AG09309 (cell line): ENCODE measurements at places on chromosomes 13 and 19.

GRCh38 chr13:77061362-77061761 lies 34.4 kb upstream of the FBXL3 start:
- no peak for DNase-seq

- DNase-seq: no peak
Observed at GRCh38 chr13:103436057-103436654, 369.9 kb upstream of the SLC10A2 start.

DNA sequence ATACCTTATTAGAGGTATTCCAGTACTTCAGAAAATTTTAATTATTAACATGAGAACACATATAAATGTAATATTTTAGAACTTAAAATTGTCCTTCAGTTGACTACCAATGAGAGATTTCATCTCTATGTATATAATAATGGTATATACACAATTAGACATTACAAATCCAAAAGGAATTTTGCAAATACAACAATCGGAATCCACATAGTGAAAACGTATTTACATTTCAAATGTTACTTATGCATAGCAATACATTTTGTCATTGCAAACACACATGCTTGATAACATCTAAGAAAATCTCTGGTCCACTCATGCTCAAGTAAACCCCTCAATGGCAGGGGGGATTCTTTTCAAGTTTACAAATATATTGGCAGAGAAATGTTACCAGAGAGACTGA lies 2345.2 kb downstream of the PCDH9 start:
- no peak for DNase-seq

DNA sequence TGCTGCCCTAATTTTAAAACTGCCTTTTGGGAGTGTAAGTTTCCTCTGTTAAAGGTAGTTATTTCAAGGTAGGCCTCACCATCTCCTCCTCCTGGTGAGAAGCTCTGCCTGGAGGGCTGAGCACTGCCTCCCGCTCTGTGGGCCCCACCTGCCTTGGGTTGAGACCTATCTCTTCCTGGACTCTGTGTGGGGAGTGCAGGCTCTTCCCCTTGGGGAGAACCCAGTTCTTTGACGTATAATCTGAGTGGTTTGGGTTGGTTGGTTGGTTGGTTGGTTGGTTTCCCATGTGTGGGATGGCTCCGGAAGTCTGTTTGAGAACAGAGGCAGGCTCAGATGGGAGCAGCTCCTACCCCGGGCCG lies 39.1 kb downstream of the ACTN4 start:
- no peak for DNase-seq

DNA sequence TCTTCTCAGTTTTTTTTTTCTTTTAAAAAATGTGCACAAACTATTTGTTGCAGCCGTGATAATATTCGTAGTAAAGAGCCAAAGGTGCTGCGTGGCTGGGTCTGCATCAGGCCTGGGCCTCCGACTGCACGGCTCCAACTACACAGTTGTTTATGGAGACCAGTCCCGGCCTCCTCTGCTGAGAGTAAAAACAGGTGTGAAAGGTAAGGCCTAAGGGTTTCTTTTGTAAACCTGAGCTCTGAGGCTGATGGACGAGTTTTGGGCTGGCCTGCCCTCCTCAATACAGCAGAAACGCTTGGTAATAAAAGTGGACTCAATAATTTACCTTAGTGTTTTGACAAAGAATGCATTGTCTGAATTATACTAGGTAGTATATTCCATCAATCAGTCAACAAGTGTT lies 3.9 kb downstream of the MBNL2 start:
- DNase-seq: no peak

DNA sequence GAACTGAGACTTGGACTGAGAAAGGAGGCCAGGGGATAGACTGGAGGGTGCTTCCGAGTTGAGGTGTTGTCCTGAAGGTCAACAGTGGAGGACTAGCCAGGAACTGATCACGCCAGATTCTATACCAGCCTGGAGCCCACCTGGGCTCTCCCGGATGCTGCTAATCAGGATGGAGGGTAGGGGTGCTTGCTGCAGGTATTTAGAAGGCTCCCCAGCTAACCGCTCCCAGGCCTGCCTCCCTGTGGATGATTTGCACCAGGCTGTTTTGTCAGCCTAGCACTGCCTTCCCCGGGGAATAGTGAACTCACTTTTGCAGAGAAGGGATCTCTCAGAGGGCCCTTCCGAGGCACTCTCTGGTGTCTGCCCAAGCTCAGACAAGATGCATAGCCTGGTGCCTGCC lies 60.5 kb upstream of the KCTD15 start:
- no peak for DNase-seq

GRCh38 chr13:27375686-27376326 lies 48.6 kb upstream of the GTF3A start:
- no peak for DNase-seq

GRCh38 chr13:45078003-45078402 lies 42.3 kb upstream of the GTF2F2 start:
- no peak for DNase-seq

DNA sequence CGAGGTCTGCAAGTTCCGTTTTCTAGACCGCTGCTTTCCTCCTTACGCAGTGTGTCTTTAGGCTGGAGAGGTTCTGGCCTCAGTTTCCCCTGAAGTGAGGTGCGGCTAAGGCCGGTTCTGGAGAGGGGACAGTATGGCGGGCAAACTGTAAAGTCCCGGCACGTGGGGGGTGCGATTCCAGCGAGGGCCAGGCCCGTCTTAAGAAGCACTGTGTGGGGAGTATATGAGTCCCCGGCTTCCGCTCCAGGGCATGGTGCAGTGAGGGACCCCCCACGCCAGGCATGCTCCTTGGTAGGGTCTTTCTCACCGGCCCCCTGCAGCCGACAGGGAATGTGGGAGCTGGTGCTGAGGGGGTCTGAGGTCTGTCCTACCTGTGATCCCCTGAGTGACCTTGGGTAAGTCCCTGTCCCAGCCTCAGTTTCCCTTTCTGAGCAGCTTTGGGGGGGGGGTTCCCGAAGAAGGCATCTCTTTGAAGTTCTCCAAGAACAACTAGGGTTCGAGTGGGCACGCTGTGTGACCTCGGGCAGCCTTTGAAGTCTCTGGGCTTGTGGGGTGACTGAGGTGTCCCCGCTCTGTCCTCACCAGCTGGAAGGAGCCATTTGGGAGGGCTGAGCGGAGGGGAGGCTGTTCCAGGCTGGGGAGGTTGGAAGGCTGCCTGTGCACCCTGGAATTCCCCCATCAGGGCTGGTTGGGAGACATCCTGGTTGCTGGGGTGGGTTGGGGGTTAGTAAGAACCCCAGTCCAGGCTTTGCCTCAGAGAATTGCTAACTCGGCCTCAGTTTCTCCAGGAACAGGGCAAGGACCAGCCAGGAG lies 1.5 kb downstream of the NFIC start:
- no peak for DNase-seq

DNA sequence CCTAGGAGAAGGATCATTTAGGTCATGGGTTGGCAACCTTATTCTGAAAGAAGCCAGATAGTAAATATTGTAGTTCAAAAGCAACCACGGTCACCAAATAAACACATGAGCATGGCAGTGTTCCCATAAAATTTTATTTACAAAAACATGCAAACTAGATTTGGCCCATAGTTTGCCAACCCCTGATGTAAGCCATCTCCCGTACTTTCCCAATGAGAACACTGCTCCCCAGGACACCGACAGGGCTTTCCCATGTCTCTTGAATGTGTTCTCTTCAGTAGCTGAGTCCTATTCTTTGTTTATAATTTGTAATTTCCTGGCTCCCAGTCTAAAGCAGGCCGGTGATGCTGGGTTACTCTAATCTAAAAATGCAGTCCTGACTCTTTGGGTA lies 239.6 kb downstream of the LHFPL6 start:
- DNase-seq: no peak

DNA sequence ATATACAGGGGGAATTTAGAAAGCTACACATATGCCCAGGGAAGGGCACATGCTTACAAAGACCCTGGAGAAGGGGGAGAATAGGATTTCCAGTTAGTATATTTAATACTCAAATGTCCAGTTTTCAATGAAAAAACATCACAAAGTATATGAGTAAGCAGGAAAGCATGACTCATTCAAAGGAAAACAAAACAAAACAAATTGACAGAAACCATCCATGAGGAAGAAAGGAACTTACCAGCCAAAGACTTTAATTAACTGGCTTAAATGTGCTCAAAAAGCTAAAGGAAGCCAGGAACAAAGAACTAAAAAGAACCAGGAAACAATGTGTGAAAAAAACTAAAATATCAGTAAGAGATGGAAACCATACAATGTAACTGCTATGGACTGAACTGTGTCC lies 716.2 kb upstream of the ARGLU1 start:
- no peak for DNase-seq

DNA sequence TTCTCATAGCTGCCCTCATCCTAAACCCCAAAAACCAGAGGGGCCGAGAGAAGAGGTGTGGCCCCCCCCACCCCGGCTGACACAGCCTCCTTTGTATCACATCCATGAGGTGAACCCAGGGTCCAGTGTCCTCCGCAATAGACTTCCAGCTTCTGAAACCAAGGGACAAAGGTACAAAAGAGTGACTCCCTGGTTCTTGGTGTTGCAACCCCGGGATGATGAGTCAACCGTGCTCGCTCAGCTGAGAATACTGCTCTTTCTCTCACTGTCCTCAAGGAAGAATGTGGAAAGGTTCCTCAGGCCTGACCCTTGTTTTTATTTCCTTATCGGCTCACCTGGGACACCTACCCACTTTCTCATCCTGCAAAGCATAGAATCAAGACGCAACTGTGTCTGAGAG lies 5.5 kb downstream of the SLC15A1 start:
- no peak for DNase-seq

DNA sequence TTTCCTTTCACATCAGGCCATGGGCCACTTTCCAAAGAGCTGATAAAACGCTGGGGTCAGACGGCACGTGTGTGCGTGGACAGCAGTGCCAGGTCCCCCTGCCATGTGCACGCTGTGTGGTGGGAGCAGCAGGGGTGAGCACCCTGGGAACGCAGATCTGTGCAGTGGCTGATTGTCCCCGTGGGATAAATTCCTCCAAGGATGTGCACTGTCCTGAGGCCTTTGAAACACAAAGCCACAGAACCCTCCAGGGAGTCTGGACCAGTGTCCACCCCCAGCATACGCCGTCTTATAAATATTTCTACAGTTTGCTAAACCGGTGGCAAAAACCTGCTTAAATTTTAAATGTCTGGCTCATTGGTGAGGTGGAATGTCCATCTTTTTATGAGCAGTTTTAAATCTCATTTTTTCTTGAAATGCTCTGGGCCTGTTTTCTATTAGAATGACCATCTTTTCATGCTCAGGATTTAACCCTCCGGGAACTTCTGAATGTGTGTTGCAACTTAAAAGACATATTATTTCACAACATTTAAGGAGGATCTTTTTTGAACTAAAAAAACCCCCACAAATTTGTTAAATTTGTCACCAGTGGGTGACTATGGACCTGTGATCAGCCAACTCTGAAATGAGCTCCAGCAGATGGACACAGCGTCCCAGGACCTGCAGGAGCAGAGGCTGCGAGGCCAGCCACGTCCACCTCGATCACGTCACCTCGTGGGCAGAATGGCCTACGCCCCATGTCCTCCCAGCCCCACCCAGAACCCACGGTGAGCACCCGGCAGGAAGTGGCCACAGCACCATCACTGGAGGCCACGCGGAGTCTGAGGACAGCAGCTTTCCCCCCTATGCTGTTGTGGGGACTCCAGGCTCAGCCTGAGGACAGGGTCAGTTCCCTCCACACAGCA lies 68.6 kb downstream of the RASA3 start:
- DNase-seq: peak; percentile 81

GRCh38 chr13:33799950-33800592 lies 17.9 kb upstream of the RFC3 start:
- peak; percentile 13 for DNase-seq

GRCh38 chr13:78022164-78022877 lies 103.7 kb upstream of the EDNRB start:
- no peak for DNase-seq

DNA sequence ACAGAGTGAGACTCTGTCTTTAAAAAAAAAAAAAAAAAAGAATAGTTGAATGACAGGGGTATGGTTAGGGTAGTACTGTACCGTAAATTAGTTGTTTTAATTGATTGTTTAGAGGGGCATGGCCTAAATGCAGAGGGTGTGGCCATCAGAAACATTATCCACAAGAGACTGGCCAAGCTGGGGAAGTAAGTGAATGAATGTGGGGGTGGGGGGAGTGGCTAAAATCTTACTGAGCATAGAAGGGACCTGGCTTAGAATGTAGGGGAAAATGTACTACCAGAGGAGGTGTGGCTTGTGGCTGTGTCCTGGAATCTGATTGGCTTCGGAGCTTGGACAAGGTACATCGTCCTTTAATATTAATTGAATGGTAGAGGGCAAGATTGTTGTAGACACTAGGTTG lies 3.8 kb downstream of the BCL2L12 start:
- DNase-seq: no peak

DNA sequence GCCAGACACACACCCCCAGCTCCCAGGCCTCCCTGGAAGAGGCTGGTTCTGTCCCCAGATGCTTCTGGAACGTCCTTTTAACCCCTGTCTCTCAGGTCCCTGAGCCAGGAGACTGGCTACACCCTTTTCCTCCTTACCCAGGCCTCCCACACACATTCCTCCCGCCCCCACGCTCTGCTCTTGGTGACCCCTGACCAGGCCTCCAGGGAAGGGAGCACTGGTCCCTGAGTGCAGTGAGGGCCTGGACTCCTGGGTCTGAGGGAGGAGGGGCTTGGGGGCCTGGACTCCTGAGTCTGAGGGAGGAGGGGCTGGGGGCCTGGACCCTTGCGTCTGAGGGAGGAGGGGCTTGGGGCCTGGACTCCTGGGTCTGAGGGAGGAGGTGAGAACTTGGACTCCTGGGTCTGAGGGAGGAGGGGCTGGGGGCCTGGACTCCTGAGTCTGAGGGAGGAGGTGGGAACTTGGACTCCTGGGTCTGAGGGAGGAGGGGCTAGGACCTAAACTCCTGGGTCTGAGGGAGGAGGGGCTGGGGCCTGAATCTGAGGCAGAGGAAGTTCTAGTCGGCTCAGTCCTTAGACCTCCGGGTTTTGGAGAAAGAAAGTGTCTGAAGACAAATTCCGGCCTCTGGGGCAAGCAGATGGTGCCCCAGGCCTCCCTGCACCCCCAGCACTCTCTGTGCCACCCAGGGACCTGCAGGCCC lies 527 bp downstream of the KLK6 start:
- DNase-seq: no peak

- no peak for DNase-seq
Observed at GRCh38 chr13:44072536-44072935, 192.8 kb downstream of the LACC1 start.

GRCh38 chr19:10245189-10245939 lies 6.7 kb upstream of the MRPL4 start:
- no peak for DNase-seq

DNA sequence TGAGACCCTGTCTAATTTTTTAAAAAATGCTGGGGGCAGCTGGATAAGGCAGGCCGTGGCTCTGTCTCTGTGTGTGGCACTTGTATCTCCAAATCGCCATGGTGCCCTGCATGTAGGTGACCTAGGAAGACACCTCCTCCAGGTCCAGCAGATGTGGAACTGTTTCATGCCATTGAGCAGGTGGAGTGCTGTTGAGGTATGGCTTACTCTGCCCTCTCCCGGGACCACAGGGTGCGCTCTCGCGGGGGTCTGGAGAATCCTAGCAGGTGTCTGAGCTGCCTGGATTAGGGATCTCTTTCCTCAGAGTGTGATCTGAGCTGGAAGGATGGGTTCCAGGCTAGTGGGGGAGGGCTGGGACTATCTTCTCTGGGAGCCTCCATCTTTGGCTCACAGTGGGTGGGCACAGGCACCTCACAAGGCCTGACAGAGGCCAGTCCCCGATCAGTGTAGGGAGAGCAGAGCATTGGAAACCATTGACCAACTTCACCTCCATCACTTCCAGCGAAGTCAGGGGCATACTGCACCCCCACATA lies 67.7 kb upstream of the TM9SF2 start:
- no peak for DNase-seq
